ENCODE measurements at places on chromosomes 2 and 18. TPM values are rescaled to one million over a fixed set of nuclear protein-coding genes. Genes with fewer than 3 reads are reported as not detected.

The ZNF396 gene
- total RNA-seq, result 1.5 TPM

DNA sequence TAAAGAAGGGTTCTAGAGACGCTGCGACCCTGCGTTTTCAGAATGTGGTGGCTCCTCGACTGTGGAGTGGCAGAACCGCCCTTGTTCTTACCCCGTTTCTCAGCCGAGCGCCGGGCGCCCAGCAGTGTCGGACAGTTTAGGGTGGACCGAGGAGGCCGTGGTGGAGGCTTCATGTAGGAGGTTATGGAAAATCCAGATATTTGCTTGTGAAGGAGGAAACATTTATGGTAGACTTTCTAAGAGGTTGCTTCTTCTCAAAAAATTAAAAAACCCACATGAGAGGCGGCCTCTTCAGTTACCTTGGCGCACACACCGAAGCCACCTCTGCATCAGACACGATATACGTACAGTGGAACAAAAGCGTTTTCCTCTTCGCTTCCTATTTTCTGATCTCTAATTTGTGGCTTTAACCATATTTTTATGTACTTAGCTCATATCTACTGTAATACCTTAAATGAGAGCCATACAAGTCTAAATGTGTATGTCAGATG is 120.8 kb downstream of the NFATC1 start:
- H3K4me1 ChIP-seq, result no peaks in the 10 kb centered on the region
- no peak overlapping the region for H3K27ac ChIP-seq
- no peaks in the 10 kb centered on the region for H3K36me3 ChIP-seq
- no peaks in the 10 kb centered on the region for H3K27me3 ChIP-seq

The UGT1A8 gene
- total RNA-seq, result not detected

GRCh38 chr2:201432038-201432620 is 19.1 kb downstream of the TRAK2 start:
- H3K36me3 ChIP-seq, result no peaks in the 10 kb centered on the region
- H3K27me3 ChIP-seq, result no peaks in the 10 kb centered on the region
- peak overlapping the region; percentile 6 for H3K27ac ChIP-seq
- H3K4me3 ChIP-seq, result no peak overlapping the region
- peaks cover 4% of the 10 kb centered on the region for H3K4me1 ChIP-seq

DNA sequence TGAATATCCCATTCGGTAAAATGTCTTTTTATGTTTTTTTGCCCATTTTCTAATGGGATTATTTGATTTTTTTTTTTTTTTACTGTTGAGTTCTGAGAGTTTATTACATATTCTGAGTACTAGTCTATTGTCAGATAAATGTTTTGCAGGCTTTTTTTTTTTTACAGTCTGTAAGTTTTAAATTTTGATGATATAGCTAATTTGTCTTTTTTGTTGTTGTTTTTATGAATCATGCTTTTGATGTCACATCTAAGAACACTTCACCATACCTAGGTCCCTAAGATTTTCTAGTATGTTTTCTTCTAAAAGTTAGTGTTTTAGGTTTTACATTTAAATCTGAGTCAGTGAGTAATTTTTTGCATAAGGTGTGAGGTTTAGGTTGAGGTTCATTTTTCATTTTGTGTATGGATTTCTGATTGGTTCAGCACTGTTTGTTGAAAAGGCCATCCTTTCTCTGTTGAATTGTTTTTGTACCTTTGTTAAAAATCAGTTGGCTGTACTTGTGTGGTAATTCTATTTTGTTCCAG is 40.7 kb downstream of the PTPN4 start:
- no peak for DNase-seq
- H3K36me3 ChIP-seq, result no peaks in the 10 kb centered on the region
- H3K27ac ChIP-seq, result no peak overlapping the region
- no peaks in the 10 kb centered on the region for H3K4me1 ChIP-seq
- no peak overlapping the region for H3K4me3 ChIP-seq
- no peaks in the 10 kb centered on the region for H3K27me3 ChIP-seq

The CD207 gene
- total RNA-seq, result 0.26 TPM

- peak overlapping the region; percentile 89 for H3K4me3 ChIP-seq
- peaks cover 3% of the 10 kb centered on the region for H3K4me1 ChIP-seq
- peak overlapping the region; percentile 82 for H3K27ac ChIP-seq
- DNase-seq, result no peak
These were observed 618 bp downstream of the POLR2D start for GRCh38 chr2:127857265-127857808.

DNA sequence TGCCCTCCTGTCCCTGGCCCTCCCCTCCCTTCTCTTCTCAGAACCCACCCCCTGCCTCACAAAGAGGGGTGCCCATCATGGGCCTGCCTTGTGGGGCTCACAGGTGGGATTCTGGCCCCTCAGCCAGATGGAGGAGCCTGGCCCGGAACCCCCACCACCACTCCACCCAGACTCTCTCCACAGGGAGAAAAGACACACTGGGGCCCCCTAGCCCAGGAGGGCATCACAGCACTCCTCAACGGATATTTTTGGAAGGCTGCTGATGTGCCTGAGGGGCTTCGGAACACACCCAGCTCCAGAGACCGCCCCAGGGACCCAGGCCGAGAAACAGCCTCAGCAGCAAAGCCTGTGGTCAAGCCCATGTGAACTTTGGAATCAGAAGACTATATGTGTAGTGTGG is 9.9 kb downstream of the KCNIP3 start:
- no peak overlapping the region for H3K27ac ChIP-seq
- no peaks in the 10 kb centered on the region for H3K36me3 ChIP-seq
- H3K4me1 ChIP-seq, result no peaks in the 10 kb centered on the region
- DNase-seq, result no peak
- no peak overlapping the region for H3K4me3 ChIP-seq

DNA sequence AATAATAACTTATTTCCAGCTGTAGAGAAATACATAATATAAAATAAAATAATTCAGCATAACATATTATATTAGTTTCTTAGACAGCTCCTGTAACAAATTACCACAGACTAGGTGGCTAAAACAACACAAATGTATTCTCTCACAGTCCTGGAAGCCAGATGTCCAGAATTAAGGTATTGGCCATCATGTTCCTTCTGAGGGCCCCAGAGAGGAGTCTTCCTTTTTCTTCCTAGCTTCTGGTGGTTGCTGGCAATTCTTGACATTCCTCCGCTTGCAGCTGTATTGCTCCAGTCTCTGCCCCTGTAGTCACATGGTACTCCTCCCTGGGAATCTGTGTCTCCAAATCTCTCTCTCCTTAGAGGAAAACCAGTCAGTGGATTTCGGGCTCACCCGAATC is 146.8 kb downstream of the RBM43 start:
- H3K4me1 ChIP-seq, result no peaks in the 10 kb centered on the region
- no peak for DNase-seq
- no peak overlapping the region for H3K4me3 ChIP-seq
- H3K36me3 ChIP-seq, result no peaks in the 10 kb centered on the region

Measured in uterus (tissue), 4 donors.